ENCODE measurements at places on chromosomes 12 and 14. TPM values are rescaled to one million over a fixed set of nuclear protein-coding genes. Genes with fewer than 3 reads are reported as not detected.

DNA sequence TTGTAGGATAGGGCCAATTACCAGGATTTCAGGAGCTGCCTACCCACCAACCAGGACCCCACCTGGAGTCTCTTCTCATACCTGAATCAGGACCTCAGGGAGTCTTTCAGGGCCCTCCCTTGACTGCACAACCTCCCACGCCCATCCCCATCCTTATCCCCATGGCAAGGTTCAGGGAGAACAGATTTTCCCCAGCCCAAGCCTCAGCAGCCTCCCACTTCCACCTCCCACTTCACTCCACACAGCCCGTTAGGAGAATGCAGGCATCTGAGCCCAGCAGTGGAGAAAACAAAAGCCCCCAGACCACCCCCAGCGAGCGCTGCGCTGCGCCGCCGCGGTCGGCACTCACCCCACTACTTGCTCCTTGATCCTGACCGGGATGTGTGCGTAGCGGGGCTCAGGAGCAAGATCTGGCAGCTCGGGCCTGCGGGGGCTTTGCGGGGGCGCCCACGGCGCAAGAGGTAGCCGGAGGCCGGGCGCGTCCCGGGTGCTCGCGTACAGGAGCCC lies 1.4 kb downstream of the B4GALNT1 start:
- no peak for DNase-seq
- H3K4me1 ChIP-seq, result peaks cover 19% of the 10 kb centered on the region
- no peak overlapping the region for H3K27ac ChIP-seq
- peak overlapping the region; percentile 71 for H3K4me3 ChIP-seq
- peaks cover 52% of the 10 kb centered on the region for H3K27me3 ChIP-seq

DNA sequence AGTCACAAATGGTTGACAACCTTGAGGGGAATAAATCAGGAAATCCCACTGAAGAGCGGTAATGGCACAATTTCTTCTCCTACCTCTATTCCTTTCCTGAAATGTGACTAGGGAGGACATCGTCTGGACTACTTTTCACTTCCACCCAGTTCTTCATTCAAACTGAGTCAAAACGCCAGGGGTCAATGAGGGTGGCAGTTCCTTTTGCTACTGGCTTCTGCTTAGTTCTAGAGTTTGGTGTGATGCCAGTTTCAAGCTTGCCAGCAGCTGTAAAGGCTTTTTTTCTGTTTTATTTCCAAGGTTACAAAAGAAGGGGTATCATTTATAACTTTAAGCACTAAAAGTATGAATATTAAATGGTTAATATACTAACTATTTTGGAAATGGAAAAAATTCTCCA lies 286.5 kb downstream of the SOX5 start:
- no peaks in the 10 kb centered on the region for H3K4me1 ChIP-seq
- DNase-seq, result no peak
- H3K4me3 ChIP-seq, result no peak overlapping the region
- H3K36me3 ChIP-seq, result no peaks in the 10 kb centered on the region
- no peaks in the 10 kb centered on the region for H3K27me3 ChIP-seq

GRCh38 chr12:124651516-124652273 lies 84.3 kb upstream of the NCOR2 start:
- H3K4me3 ChIP-seq, result no peak overlapping the region
- no peaks in the 10 kb centered on the region for H3K36me3 ChIP-seq
- H3K4me1 ChIP-seq, result peaks cover 3% of the 10 kb centered on the region
- peaks cover 1% of the 10 kb centered on the region for H3K27me3 ChIP-seq

Gene B4GALNT1
- total RNA-seq, result 2.1 TPM

Gene SPRYD3
- total RNA-seq, result 35.4 TPM

Gene ANKS1B
- total RNA-seq, result 0.97 TPM

Data from activated CD4-positive, alpha-beta memory T cell treated with anti-CD3 and anti-CD28 coated beads for 36 hours (primary cell).